ENCODE measurements at places on chromosomes 7 and 10.

DNA sequence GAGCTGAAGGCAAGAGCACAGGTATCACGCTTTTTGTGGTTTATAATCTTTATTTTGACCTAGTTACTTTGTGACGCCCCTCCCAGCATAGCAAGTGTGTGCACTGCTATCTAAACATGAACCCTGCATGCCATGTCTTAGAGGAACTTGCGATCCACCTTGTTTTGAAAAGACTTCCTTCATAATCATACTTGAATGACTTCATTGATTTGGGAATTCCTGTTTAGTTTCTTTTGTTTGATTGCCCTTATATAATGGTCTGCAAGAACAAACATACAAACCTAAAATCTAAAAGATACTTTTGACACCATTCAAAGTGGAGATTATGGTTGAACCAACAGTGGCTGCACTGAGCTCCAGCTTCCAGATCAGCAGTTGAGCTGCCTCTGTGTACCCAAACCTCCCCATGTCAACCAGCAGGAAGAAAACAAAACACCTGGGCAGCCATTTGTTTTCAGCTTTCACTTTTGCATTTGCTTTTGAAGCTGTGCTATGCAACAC, 132.6 kb downstream of the CELF2 start:
- no peak for DNase-seq

DNA sequence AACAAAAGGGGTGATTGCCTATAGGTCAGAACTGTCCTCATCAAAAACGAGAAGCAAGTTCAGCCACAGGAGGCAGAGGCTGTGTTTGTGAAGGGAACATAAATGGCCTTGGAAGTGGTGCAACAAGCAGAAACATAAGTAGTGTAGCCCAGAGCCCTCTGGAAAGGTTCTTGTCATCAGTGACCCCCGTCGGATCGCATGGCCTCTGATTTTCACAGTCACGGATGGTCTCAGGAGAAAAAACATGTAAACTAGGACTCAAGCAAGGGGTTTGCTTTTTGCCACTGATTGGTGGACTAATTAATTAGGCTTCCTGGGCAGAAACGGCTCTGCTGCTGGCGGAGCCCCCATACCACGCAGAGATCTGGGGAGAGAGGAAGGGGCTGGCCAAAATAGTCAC, 496.5 kb upstream of the MKI67 start:
- no peak for DNase-seq

GRCh38 chr10:98519841-98520240, 73.1 kb upstream of the HPS1 start:
- no peak for DNase-seq

DNA sequence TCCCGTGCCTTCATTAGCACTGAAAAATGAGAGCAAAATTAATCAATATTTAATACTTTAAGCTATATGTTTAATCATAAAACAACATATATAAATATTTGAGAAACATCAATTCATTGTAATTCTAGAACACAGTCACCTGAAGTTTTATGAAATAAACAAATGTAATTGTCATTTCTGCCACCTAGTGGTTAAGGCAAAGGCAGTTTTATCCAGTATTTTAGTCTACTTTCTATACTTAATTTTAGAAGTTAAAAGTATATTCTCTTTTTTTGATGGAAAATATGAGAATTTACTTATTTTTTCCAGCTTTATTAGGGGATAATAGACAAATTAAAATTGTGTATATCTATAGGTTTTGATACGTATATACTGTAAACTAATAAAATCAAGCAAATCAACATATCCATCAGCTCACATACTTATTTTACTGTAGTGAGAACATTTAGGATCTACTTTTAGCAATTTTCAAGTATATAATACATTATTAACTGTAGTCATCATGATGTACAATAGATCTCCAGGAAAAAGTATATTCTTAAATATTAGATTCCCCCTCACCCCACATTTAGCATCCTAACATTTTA, 16.9 kb downstream of the PCGF6 start:
- DNase-seq = no peak

DNA sequence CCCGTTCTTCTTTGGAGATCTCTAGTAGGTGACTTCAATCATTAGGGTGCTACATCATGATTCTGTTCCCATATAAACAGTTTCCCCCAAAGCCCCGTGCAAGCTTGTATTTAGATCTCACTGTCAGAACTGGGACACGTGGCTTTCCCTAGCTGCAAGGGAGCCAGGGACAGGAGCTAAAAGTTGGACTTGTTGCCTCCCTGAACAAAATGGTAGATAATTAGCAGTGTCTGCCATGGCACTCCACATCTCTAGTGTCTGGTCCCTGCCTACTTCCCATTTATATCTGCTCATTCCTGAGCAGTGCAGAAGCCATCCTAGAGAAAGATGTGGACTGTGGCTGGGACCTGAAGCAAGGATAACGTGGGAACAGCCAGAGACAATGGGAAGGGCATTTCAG, 76.6 kb upstream of the FGFR2 start:
- DNase-seq = no peak

GRCh38 chr7:110994028-110994967, 96.6 kb upstream of the LRRN3 start:
- DNase-seq = no peak

GRCh38 chr10:132549371-132549770, 11.8 kb downstream of the INPP5A start:
- DNase-seq = no peak

- no peak for DNase-seq
These were observed 2.8 kb downstream of the WDR86 start for GRCh38 chr7:151406886-151407583.

GRCh38 chr10:117653170-117653515, 110.6 kb downstream of the EMX2 start:
- DNase-seq = no peak

GRCh38 chr7:31782411-31782991, 95.5 kb downstream of the PPP1R17 start:
- no peak for DNase-seq

DNA sequence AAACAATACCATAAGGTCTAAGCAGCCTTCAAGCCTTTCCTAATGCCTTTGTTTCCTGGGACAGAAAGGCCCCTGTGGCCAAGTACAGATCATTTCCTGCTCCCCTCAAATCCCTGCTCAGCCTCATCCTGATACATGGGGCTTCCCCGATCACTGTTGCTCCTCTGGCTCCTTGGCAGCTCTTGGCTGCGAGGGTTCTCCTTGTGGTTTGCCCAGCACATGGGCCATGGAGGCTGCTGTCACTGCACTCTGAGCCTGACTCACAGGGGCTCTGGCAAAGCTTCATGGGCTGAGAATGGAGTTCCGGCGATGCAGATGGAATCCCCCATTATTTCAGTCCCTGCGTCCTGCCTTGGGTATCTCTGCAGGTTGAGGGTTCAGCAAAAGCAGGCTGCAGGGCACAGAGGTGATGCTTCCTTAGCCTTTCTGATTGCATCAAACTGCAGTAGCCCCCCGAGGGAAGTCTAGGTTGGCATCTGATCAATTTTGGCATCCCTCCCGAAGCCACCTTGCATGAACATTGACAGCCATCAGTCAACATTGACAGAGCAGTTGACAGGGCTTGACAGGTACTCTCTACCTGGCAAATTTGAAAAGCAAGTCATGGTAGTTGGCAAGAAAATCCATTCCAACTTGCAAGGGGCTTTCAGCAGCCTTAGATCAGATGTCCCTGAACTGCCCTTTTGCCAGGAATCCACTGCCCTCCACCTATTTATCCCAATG, 168.6 kb downstream of the GFRA1 start:
- no peak for DNase-seq

DNA sequence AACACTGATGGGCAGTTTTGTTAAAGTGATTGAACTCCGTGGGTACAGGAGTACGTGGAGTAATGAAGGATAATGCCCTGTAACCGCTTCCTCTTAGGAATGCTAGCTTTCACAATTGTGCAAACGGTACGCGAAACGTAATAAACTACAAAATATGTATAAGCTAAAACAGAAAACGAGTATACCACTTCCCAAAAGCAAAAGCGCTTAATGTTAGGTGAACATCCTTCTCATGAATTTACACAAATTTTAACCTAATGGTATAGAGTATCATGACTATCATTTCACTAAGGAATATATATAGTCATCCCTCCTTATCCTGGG, 395 bp upstream of the ZNF25 start:
- no peak for DNase-seq

GRCh38 chr7:111059833-111060232, 31.1 kb upstream of the LRRN3 start:
- no peak for DNase-seq

GRCh38 chr10:133411523-133412380, 12.7 kb downstream of the SPRN start:
- DNase-seq = no peak

DNA sequence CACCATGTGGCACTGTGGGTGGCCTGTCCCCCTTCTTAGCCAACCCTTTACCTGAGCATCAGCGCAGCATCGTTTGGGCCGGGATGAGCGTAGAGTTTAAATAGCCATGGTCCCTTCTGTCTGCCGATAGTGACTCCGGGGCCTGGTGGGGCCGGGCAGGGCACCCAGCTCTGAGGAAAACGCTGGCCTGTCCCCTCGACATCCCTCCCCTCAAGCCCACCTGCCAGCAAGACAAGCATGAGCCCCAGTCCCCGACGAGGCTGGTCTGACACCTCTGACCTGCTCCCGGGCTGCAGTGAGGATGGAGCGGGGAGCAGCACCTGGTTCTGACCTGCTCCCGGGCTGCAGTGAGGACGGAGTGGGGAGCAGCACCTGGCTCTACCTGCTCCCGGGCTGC, 31.1 kb upstream of the CNPY1 start:
- no peak for DNase-seq

DNA sequence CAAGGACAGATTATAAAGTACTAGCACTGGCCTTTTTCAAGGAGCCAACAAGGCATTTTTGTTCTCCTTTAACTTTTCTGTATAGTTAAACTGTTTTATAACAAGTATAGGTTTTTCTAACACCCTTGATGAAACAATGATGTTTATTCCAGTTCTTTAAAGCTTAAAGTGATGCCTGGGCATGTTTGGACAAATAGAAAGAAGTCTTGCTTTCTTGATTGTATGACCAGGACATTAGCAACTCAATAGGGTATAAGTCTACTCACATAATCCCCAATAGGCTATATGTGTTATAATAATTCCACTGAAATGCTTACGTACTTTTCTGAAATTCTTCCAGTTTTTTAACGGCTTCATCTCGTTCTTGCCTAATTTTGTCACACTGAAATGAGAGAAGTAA, 36.7 kb downstream of the SHTN1 start:
- DNase-seq = no peak

DNA sequence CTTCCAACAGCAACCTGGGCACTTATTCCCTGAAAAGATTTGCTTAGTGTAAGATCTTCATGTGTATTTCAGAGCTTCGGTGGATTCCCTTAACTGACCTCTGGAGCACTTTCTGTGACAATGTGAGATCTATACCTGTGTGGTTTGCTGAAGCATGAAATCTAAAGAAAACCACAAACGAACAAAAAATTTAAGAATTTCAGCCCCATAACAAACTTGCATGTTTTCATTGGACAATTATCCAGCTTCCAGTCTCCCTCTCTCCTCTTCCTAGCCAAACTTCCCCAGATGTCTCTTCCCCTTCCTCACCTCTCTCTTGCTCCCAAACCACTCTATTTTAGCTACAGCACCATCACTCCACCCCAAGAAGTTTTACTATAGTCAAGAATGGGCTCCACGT, 279.9 kb upstream of the SORCS1 start:
- DNase-seq = no peak

DNA sequence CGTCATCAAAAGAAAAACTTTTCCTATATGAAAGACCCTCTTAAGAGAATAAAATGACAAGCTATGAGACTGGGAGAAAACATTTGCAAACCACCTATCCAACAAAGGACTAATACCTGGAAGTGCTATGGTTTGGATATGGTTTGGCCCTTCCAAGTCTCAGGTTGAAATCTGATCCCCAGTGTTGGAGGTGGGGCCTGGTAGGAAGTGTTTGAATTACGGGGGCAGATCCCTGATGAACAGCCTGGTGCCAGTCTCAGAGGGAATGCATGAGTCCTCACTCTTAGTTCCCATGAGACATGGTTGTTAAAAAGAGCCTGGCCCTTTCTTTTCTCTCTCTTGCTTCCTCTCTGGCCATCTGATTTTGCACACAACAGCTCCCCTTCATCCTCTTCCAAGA, 6.3 kb downstream of the ALDH18A1 start:
- no peak for DNase-seq

GRCh38 chr7:155353256-155353897, 55.7 kb downstream of the INSIG1 start:
- peak; percentile 7 for DNase-seq

Data from omental fat pad (tissue), 4 donors.